Right hindlimb (tissue), 1 donor: ENCODE measurements at places on chromosomes 4 and X.

GRCh38 chrX:38881727-38882126, 80.5 kb downstream of the MID1IP1 start:
- no peak for DNase-seq

DNA sequence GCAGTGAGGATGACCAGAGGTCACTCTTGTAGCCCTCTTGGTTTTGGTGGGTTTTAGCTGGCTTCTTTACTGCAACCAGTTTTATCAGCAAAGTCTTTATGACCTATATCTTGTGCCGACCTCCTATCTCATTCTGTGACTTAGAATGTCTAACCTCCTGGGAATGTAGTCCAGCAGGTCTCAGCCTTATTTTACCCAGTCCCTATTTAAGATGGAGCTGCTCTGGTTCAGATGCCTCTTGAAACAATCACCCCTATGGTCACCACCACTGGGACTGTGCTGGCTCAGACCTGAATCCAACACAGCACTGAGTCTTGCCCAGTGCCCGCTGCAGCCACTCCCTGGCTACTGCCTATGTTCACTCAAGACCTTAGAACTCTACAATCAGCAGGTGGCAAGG, 49.4 kb downstream of the MCUB start:
- DNase-seq, result no peak

- no peak for DNase-seq
Observed at GRCh38 chr4:57682275-57682674, 572.1 kb upstream of the IGFBP7 start.

DNA sequence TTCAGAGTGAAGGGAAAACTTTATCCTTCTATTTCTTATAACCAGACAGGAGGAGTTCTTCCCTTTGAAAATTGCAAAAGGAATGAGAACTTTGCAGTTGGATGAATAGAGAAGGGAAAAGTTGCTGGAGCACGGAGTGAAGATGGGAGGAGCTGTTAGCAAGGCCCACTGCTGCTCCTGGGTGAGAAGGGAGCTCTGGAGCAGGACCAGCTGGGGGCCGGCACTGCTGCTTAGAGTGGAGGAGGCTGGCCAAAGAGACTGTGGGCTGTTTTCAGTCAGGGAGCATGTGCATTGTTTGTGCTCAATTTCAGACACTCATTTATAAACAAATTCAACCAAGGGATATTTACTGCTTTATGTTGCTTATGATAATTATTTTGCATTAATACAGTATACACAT, 164.2 kb downstream of the STIM2 start:
- peak; percentile 54 for DNase-seq

GRCh38 chr4:105797225-105797624, 88.6 kb downstream of the GSTCD start:
- DNase-seq, result no peak

DNA sequence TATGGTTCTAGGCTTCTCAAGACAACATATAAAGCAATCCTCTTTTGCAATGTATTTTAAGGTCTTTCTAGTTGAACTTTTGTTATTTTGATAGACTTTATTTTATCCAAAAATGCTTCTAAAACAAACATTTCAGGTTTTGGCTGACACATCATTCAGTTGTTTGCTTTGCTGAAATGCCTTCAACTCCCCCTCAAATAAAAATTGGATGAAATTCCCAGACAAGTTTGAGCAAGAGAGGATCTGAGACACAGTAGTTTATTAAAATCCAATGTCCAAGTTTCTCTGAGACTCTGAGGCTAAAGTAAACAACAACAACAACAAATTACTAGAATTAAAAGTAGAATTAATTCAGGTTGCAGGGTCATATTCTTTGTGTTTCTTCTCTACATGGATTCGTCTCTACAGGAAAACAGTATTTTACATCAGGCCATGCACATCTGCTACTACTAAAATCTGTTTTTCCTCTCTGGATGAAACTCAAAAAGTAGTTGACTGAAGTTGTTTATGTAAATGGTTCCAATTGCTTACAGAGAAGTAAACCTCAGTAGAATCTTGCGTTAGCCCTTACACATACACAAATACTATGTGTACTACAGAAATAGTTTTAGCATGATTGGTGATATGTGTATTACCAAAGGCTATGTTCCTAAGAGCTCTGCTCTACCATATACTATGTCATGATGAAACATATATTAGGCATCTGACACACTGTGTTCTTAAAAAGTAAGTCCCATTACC, 64.9 kb downstream of the PRSS12 start:
- DNase-seq, result no peak

DNA sequence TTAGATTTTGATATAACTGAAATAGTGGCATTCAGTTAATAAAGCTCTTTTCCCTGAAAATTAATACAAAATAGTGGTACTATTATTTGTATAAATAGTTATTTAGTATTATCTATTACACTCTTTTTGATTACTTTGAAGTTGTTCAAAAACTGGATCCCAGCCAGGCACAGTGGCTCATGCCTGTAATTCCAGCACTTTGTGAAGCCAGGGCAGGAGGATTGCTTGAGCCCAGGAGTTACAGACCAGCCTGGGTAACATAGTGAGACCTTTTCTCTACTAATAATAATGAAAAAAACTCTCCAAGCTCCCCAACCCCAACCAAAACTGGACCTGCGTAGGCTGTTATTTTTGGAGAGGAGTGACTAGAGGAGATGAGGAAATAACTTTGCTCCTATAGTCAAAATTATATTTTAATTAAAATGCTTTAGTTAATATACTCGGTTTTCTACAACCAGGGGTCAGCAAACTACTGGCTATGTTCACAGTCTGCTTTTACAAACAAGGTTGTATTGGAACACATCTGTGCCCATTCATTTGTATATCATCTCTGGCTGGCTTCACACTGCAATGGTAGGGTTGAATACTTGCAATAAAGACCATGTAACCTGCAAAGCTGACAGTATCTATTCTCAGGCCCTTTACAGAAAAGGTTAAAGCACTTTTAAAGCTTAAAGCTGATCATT, 27.6 kb downstream of the GUCY1A1 start:
- DNase-seq, result no peak

GRCh38 chr4:39291686-39292085, 74.5 kb downstream of the RFC1 start:
- DNase-seq, result no peak

GRCh38 chr4:122481766-122482405, 25.4 kb upstream of the IL2 start:
- DNase-seq, result no peak

DNA sequence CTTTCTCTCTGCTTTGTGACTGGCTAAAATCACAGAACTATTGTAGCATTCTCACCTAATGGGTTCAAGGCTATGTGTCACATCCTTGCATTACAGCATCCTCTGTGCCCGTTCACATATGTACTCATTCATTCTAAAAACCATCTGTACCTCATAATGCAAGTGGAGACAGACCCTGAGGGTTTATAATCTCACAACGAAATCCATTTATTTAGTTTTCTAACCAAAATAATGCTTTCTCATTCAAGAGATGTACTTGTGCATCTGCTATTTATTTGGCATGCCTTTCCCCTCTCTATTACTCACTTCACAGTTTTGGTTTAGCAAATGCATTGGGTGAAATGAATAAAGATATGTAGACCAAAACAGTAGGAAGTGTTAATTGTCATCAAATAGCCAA, 261.5 kb downstream of the DCHS2 start:
- DNase-seq, result no peak

DNA sequence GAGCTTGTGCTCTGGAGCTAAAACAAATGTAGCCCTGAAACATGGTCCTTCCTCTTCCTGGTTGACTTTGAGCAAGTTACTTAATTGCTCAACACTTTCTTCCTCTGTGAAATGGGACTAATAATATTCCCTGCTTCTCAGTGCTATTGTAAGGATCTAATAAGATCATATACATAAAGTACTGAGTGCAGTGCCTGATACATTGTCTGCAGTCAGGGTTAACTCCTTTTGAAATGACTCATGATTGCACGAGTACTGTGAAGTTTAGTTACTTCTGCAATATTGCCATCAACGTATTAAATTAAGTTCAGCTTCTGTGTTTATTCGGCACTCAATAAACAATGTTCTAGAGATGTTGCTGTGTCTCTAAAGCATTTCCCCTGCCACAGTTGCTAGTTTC, 91.8 kb upstream of the HPRT1 start:
- DNase-seq, result no peak

DNA sequence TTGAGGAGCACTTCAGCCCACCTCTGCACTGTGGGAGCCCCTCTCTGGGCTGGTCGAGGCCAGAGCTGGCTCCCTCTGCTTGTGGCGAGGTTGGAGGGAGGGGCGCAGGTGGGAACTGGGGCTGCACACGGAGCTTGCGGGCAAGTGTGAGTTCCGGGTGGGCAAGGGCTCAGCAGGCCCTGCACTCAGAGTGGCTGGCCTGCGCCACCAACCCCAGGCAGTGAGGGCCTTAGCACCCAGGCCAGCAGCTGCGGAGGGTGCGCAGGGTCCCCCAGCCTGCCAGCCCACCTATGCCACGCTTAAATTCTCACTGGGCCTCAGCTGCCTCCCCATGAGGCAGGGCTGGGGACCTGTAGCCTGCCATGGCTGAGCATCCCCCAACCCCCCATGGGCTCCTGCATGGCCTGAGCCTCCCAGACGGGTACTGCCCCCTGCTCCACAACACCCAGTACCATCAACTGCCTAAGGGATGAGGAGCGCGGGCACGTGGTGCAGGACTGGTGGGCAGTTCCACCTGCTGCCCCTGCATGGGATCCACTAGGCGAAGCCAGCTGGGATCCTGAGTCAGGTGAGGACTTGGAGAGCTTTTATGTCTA, 110.9 kb downstream of the SLC39A8 start:
- no peak for DNase-seq

DNA sequence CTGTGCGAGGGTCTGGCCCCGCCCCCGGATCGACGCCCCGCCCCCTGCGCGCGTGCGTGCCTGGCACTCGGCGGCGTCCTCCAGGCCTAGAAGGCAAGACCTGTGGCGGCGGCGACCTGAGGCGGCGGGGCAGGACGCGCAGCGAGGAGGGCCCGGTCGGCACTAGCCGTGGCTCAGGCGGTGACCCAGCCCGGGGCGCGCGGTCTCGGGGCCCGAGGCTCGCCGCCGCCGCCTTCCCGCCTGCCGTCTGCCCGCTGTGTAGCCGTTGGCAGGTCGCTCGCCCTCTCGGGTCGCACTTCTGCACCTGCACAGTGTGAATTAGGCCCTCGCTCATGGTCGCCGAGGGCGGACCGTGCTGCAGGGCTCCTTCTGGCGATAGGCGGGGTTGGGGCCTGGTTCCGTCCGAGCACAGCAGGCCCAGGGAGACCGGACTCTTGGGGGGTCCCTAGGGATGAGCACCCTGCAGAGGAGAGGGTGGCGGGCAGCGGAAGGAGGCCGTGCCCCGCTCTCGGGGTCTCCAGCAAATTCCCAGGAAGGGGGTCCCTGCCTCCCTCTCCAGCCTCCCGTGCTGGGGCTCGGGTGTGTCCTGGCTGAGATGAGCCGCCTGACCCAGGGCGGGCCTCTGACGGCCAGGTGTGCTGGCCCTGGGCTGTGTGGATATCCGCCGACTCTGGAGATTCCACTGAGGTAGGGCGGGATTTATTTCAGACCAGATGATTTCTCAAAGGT, 557 bp upstream of the FAM53A start:
- DNase-seq, result peak; percentile 31

DNA sequence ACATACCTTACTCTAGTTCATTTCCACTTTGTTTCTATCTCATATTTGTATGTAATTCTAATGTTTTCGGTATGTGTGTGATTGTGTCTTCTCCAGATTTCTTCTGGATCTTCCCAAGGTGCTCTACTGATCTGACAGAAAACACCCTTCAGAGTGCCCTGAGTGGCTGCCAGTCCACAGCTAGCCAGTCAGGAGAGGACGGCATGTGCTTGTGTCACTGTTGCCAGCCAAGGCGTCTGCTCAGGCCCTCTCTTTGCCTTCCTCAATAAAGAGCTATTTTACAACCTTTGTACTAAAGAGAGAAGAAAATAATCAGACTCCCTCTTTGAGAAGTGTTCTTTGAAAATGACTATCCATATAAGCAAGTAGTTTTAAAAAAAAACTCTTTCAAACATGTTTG, 29.0 kb downstream of the CD99L2 start:
- no peak for DNase-seq

GRCh38 chr4:104417357-104417882, 77.3 kb downstream of the CXXC4 start:
- no peak for DNase-seq

DNA sequence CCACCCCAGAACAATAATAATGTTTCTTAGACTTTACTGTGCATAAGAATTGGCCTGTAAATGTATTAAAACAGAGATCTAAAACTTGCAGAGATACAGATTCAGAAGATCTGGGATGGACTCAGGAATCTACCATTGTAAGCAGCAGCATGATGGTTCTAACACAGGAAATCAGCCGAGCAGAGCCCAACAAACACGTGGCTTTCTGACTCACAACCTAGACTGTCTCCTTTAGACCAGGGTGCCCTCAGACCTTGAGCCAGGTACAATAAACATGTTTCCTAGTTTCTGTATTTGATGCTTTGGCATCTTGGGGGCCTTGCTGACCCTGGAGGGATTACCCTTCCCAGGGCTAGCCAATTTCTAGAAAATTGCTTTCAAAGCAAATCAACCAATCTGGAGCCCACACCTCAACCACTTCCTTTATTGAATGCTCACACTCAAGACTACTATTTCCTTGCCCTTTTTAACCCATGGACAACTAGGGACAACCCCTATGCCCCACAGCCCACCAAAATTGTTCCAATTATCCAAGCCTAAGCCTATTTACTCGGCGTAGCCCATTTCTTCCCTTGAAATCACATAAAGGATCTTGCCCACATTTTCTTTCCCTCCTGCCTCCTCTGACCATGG, 80.5 kb downstream of the TBC1D9 start:
- no peak for DNase-seq
